Stimulated activated CD8-positive, alpha-beta memory T cell treated with anti-CD3 and anti-CD28 coated beads, Interleukin-2, amount 100 ng/mL, for 1 hour (primary cell): ENCODE measurements at places on chromosomes 16 and 17.

GRCh38 chr16:89700649-89701424 lies 668 bp downstream of the SPATA2L start:
- no peak for DNase-seq

DNA sequence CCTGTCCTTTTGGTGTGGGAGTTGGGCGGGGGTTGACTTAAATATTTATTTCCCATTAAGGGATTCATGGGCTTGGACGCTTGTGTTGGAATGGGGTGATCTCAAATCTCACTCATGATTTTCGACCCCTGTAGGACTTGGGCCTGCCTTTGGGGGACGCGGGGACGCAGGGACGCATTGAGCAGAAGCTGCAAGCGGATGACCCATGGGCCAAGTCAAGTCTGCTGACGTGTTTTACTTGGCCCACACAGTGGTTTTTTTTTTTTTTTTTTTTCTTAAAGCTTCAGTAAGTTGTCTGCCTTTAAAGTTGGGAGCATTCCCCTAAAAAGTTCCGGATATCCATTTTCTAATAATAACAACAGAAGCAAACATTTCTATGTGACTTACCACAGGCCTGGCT lies 28.9 kb downstream of the CMIP start:
- no peak for DNase-seq

- DNase-seq: no peak
These were observed 16.9 kb upstream of the CYTH1 start for GRCh38 chr17:78798695-78799559.

DNA sequence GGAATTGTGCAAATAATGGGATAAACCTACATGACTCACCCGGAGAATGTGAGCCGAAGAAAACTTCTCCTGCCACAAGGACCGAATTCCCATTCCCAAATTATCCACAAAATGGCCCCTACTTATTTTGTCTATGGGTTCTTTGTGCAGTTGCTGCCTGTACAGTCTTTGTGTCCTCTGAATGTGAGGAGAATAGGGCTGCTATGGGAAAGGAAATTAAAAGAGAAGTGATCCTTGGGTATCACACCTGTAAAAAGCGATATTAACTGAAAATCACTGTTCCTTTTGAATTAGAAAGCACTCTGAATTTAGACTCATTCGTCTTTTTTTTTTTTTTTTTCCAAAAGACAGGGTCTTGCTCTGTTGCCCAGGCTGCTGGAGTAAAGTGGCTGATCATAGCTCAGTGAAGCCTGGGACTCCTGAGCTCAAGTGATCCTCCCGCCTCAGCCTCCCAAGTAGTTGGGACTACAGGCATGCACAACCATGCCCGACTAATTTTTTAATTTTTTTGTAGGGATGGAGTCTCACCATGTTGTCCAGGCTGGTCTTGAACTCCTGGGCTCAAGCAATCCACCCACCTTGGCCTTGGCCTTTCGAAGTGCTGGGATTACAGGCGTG lies 45.4 kb downstream of the CHD9 start:
- DNase-seq: no peak

DNA sequence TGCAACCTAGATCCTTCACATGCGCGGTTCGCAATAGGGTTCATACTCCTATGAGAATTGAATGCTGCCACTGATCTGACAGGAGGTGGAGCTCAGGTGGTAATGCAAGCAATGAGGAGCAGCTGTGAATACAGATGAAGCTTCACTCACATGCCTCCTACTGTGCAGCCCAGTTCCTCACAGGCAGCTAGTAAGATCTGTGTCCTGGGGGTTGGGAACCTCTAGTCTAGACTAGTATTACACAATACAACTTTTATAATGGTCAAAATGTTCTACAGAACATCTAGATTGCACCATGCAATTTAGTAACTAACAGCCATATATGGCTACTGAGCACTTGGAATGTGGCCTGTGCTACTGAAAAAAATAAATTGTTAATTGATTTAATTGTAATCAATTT lies 26.7 kb downstream of the ABCA5 start:
- no peak for DNase-seq

DNA sequence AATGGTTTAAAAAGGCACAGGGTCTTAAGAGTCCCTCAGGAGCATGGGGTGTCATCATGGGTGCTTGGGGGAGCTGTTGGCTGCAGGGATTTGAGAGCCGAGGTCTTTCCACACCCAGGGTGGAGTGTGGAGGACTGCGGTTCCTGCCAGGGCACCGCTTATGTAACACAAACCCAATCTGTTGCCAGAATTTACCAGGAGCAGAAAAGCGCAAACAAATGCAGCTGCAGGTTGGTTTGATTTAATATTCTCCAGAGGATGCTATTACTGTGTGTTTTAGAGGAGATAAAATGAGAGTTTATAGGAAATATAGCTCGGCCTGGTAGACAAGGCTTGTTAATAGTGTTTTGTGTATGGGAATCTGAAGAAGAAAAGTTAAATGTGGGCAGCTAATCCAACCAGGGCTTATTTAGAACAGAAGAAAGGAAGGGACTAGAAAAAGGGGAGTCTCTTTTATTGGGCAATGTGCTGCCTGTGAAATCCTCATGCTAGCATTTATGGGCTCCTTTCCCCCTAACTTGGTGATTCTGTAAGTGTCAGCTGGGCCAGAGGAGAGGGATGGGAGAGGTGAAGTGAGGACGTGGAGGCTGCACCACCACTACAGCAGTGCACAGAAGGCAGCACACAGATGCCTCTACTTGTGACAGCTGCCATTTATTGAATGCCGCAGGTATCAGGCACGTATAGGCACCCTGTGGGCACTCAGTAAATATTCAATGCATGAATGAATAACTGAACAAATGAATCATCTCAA lies 174.7 kb downstream of the KATNIP start:
- DNase-seq: no peak

DNA sequence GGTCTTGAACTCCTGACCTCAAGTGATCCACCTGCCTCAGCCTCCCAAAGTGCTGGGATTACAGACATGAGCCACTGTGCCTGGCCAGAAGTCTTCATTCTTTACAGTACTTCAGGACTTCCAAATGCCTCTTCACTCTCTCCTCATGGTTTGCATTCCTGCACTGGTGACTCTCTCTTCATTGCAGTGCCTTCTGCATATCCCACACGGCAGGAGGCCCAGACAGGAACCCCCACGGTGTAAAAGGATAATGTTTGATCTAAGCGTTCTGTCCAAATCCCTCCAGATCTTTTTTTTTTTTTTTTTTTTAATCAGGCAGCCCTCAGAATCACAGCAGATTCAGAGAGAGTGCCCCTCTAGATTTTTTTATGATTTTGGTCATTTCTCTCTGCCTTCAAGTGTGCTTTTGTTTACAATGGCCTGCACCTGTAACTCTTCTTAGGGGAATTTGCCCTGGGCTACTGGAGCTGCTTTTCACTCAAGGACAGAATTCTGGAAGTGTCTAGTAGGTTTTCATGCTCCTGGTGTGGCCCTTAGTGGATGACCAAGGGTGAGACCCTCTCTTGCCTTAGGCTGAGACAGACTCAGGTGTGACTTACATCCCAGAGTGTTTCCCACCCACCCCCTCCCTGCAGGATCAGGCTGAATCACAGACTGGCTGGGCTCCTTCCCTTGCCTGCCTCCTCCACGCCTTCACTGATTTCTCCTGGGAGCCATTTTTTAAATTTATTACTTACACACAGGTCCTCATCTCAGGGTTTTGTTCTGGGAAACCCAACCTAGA lies 19.8 kb upstream of the NF1 start:
- no peak for DNase-seq
